ENCODE measurements at places on chromosomes 5 and 9.

- peak; percentile 44 for DNase-seq
Measured at GRCh38 chr5:141349917-141350619, at the start of gene PCDHGB1. Gene PCDHGB1 (plus strand): TSS chr5:141350099. CDS start chr5:141350261, 162 bp downstream.

- no peak for DNase-seq
Measured at GRCh38 chr5:151258816-151259215, 5.8 kb downstream of the GM2A start.

DNA sequence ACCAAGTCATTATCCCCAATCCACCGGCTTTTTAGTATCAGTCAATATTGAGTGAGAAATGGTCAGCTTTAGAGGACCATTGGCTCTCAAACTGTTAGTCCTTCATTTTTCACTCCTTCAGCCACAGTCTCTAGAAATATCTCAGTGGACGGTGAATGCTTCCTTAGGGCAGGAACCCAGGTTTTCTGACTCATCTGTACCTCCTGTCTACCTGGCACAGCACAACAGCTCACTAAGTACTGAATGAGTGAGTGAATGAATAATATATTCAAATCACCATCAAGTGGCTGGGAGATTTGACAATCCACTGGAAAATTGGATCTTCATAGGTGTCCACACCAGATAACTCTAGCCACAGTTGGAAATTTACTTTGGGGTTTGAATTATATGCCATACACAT, 609.5 kb upstream of the CLINT1 start:
- DNase-seq = no peak

GRCh38 chr5:2183154-2184025, 300.7 kb upstream of the IRX4 start:
- DNase-seq = no peak

GRCh38 chr9:6782981-6783380, 25.2 kb downstream of the KDM4C start:
- DNase-seq = no peak

DNA sequence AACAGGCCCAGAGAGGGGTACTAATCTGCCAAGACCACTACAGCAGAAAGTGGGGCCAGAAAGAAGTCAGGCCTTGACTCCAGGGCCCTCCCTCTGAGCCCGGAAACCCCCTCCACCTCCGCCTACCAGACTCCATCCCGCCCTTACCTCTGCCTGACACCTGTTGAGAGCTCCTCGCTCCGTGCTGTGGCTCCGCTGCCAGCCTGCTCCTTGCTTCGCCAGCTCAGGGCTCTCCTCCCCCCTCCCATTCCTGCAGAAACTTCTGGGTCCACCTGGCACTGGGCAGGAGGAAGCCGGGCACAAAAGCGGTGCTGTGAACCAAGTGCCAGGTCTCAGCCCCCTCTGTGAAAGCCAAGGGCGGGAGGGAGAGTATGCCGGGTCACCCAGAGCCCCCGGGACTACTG, 6.4 kb upstream of the ST6GALNAC6 start:
- DNase-seq = peak; percentile 82

DNA sequence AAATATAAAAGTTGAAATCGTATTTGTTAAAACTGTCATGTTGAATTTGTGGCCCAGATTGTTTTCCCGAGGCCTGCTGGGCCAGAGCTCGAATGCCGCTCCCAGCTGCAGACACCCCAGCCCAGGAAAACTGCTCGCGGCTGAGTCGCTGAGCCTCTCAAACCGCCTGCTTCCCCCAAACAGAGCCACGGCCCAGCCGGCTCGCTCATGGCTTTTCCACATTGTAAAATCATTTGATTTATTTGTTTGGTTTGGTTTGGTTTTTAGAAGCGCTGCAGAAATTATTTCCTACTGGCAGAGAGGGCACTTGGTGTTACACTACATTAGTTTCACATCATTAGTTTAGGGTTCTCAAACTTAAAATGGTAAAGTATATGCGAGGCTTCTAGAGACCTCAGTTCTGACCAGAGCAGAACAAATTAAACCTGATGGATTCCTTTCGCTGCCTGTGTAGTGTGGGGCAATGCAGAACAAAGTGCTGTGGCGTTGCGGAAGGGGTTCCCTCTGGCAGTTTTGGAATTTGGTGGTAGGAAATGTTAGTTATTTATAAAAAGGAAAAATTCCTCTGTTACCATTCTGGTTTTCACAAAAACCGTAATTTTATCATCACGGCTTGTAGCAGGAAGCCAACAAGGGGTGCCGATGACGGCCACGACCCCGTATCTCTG, 156.5 kb upstream of the PITX1 start:
- DNase-seq = no peak

DNA sequence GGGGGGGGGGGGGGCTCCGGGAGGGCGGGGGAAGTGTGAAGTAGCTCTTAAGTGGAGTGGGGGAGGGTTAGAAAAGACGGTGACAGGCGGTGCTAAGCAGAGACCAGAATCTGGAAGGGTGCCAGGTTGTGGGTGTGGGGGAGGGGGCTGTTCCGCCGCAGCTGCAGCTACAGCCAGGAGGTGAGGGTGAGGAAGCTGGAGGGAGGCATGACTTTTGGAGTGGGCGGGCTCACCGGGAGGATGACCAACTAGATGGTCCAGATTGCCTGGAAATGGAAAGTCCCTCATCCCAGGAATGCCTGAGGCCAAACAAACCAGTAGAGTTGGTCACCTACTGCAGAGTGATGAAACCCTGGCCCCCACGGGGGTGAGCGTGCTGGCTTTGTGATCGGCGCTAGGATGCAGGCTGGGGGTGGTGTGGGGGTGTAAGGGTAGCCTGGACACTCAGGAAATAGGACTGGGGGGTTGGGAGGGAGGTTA, 158.1 kb upstream of the SHB start:
- peak; percentile 78 for DNase-seq

DNA sequence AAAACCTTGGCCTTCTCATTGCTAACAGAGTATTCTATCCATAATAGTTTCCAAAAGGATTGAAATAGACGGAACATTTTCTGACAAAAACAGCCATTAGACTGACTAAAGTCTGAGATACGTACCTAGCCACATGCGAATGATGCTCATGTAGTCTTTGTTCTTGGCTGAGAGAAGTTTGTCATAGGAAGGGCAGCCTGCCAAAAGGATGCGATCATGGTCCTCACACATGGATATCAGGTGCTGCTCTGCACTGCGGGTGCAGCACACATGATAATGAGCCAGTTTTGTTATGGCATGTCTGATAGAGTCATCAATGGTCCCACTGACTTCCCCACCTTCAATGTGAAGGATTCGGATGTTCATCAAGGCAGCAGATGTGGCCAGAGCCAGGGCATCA, 12.3 kb downstream of the GNE start:
- no peak for DNase-seq

DNA sequence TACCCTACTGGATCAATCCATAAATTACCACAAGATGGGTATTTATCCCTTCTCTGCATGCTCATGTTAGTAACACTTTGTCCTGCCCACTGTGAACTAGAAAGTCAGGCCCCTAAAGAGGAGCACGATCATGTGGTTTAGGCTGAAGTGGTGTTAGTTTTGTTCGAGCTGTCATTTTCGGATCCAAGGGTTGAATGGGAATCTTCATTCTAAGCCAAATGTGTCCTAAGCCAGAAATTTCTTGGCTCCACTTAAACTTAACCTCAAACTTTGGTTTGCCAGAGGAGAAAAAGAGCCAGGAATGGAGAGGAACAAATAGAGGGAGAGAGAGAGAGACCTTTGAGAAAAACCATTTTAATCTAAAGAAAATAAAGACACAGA, 837.7 kb upstream of the ZNF608 start:
- no peak for DNase-seq

Data from CD4-positive, alpha-beta T cell treated with Interleukin-17A for 4 hours (primary cell).